ENCODE measurements at places on chromosomes 3 and 15. TPM values are rescaled to one million over a fixed set of nuclear protein-coding genes. Genes with fewer than 3 reads are reported as not detected.
A peak's percentile ranks its signal among the peaks of the same experiment; 100 is the strongest.

- DNase-seq, result no peak
Observed at GRCh38 chr3:195762611-195763010, 41.8 kb downstream of the MUC20 start.

Gene STRC
- total RNA-seq, result 0.21 TPM

Gene TMC3
- total RNA-seq, result not detected

GRCh38 chr3:72797773-72798543, 50.3 kb downstream of the SHQ1 start:
- no peak for DNase-seq

DNA sequence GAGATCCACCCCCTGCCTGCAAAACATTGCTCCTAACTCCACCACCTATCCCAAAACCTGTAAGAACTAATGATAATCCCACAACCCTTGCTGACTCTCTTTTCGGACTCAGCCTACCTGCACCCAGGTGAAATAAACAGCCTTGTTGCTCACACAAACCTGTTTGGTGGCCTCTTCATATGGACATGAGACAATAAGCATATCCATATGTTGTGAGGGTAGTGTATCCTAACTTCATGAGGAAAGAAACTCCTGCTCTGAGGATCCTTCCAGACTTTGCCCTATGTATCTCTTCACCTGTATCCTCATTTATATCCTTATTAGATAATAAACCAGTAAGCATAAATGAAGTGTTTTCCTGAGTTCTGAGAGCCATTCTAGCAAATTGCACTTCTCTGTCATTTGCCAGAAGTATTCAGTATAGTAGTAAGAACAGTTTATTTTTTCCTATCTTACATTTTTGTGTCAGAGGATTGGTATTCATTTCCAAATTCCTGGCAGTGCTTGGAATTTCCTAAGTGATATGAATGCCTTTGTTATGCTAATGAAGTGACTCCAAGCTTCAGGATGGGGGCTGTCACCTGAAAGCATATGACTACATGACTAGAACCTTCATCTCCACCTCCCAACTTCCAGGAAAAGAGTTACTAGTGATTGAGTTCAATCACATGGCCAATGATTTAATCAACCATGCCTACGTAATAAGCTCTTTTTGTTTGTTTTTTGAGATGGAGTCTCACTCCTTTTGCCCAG, 30.2 kb downstream of the TTBK2 start:
- DNase-seq, result peak; percentile 82

GRCh38 chr15:94086341-94086740, 145.0 kb upstream of the MCTP2 start:
- DNase-seq, result no peak

- DNase-seq, result no peak
Observed at GRCh38 chr15:83565138-83565537, 88.8 kb upstream of the ADAMTSL3 start.

Gene MPI
- 39.5 TPM for total RNA-seq

GRCh38 chr3:152355744-152356665, 87.3 kb downstream of the MBNL1 start:
- no peak for DNase-seq

DNA sequence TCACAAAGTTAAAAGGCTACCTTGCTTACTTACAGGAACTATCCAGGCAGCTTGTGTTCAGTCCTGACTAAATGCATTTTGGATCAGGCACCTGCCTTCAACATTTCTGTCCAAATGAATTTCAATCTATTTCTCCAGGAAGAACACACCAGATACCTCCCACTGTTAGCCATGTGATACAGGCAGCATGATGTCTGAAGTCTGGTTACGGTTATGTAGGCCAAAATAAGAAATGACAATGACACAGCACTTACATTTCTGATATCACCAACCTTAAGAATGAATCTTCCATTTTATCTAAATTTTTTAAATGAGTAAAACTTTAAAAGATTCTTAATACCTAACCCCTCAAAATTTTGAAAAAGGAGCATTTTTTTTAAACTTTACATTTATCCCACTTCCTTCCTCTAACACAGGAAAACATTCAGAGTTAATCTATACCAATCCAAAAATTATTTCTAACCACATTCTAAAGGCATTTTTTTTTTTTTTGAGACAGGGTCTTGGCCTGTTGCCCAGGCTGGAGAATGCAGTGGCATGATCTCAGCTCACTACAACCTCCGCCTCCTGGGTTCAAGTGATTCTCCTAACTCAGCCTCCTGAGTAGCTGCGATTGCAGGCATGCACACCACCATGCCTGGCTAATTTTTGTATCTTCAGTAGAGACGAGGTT, at the start of gene MAP4:
TSS of gene MAP4 (minus strand) at position 116 of the 673 bp plus-strand sequence. CDS start 17,556 bp downstream, outside the sequence.
- DNase-seq, result no peak

Gene RPL22L1
- total RNA-seq, result 323 TPM

GRCh38 chr3:78562328-78562727, 1205.5 kb downstream of the ROBO1 start:
- no peak for DNase-seq

- no peak for DNase-seq
Observed at GRCh38 chr3:194816748-194817591, 131.3 kb downstream of the FAM43A start.

GRCh38 chr3:157275832-157276231, 115.9 kb upstream of the CCNL1 start:
- no peak for DNase-seq

- no peak for DNase-seq
Observed at GRCh38 chr15:36356978-36357601, 222.3 kb upstream of the CDIN1 start.

GRCh38 chr15:69454953-69455352, 2.3 kb downstream of the RPLP1 start:
- no peak for DNase-seq

- no peak for DNase-seq
Observed at GRCh38 chr15:35168464-35168863, 83.4 kb upstream of the NANOGP8 start.

DNA sequence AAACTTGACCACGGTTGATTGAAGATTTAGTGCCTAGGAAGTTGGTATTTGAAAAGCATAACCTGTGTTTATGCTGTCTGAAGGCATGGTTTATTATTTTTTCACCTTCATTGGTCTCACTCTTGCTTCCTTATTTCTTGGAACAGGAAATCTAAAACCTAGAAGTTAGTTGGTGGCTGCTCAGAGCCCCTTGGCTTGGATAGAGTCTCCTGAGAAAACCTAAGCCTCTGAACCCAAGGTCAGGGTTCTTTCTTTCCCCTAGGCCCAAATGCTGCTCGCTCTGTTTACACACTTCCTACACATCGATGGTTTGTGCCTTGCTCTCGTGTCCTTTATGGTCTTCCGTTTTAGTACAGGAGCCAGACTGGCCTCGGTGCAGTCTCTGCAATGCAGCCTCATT, 82.2 kb downstream of the TRAK1 start:
- DNase-seq, result no peak

Gene SEMA7A
- total RNA-seq, result 322 TPM

GRCh38 chr3:22729212-22729611, 473.9 kb upstream of the UBE2E2 start:
- no peak for DNase-seq

GRCh38 chr3:152742368-152743347, 92.3 kb upstream of the P2RY1 start:
- DNase-seq, result no peak

GRCh38 chr3:104040896-104041295, 1325.8 kb upstream of the ALCAM start:
- no peak for DNase-seq

DNA sequence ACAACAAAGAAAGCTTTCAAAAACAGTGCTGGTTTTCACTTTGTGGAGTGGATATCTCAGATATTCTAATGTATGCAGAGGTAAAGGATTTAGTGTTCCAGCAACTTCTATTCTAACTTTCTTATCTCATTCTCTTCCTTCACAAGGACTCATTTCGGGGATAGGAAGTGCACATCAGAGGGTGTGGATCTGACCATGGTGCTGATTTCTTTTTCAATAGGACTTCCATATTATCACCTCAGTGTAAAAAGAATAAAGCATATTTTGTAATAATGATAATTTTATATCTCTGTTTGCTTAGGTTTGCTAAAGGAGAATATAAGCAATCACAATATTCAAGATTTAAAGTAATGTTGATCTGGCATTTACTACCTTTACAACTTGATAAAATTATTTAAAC, 12.5 kb upstream of the CADM2 start:
- DNase-seq, result no peak

- DNase-seq, result no peak
Observed at GRCh38 chr15:92812271-92812670, 87.9 kb upstream of the CHD2 start.

Gene NMNAT3
- total RNA-seq, result 8.6 TPM

- DNase-seq, result peak; percentile 61
Observed at GRCh38 chr3:10370429-10370828, 49.5 kb upstream of the SEC13 start.

DNA sequence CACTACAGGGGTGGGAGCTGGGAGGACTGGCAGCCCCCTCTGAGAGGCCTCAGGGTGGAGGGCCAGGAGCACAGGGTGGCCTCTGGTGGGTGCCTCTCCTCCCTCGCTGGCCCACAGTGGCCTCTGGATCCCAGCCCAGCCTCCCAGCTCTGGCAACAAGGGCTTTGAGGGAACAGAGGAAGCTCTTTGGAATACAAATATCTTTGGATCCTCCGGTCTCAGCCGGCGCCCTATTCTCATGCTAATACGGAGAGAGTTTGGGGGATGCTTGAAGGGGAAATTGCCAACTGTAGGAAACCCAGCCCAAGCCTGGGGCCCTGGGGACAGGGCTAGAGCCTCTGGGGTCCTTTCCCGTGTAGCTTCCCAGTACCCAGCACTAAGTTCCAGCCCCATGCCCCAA, 33.4 kb upstream of the INSYN1 start:
- no peak for DNase-seq

Gene DAZL
- not detected for total RNA-seq

- peak; percentile 69 for DNase-seq
Observed at GRCh38 chr3:102225407-102226132, 209.2 kb upstream of the ZPLD1 start.

Gene SLC22A13
- total RNA-seq, result 0.34 TPM

DNA sequence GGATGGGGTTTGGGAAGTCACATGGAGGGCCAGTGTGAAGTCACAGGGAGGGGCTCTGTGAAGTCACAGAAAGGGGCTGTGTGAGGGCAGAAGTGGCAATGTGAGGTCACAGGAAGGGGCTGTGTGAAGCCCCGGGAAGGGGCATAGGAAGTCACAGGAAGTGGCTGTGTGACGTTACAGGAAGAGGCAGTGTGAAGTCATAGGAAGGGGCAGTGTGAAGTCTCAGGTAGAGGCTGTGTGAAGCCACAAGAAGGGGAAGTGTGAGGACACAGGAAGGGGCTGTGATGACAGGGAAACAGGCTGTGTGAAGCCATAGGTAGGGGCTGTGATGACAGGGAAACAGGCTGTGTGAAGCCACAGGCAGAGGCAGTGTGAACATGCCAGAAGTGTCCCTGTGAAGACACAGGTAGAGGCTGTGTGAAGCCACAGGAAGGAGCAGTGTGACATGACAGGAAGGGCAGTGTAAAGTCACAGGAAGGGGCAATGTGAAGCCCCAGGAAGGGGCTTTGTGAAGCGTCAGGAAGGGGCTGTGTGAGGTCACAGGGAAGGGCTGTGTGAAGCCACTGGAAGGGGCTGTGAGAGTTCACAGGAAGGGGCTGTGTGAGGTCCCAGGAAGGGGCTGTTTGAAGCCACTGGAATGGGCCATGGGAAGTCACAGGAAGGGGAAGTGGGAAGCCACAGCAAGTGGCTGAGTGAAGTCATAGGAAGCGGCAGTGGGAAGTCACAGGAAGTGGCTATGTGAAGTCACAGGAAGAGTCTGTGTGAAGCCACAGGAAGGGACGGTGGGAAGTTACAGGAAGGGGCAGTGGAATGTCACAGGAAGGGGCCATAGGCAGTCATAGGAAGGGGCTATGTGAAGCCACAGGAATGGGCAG, 37.1 kb downstream of the GASK1A start:
- DNase-seq, result no peak

GRCh38 chr3:40186508-40186907, 123.0 kb upstream of the EIF1B start:
- DNase-seq, result no peak

Gene PRSS50
- 0.29 TPM for total RNA-seq

GRCh38 chr3:38169027-38169317, 3.6 kb downstream of the OXSR1 start:
- no peak for DNase-seq

- no peak for DNase-seq
Observed at GRCh38 chr15:39666677-39667076, 85.8 kb downstream of the THBS1 start.

DNA sequence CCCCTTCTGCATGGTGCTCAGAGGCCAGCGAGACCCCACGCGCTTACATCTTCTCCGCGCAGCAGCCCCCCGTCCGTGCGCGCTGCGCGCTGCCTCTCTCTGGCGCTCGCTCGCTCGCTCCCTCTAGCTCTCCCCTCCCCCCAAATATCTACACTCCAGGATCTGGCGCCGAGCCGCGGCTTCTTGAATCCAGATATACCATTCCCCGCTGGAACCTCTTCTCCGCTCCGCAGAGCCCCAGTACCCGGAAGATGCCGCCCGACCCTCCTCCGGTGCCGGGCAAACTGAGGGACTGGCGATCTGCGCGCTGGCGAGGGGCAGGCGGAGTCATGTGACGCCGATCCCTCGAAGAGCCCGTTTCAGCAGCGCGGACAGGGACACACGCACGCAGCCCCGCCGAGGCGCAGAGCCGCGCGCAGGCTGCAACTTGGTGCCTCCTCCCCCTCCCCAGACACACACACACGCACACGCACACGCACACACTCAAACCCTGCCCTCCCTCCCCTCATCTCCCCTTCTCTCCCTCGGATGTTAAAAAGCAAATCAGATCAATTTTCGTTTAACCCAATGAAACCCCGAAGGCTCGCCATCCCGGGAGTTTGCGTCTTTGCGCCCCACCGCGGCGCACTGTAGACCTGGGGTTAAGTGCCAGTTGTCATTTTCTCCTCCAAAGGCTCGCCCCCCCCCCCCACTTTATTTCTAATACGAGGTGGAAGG, at the start of gene RASGRF1:
TSS of gene RASGRF1 (minus strand) at position 294 of the 717 bp plus-strand sequence. CDS start at position 12, 282 bp downstream.
- no peak for DNase-seq

Gene PP2D1
- total RNA-seq, result not detected

GRCh38 chr3:64686446-64686908, 1.3 kb downstream of the ADAMTS9 start:
- no peak for DNase-seq

DNA sequence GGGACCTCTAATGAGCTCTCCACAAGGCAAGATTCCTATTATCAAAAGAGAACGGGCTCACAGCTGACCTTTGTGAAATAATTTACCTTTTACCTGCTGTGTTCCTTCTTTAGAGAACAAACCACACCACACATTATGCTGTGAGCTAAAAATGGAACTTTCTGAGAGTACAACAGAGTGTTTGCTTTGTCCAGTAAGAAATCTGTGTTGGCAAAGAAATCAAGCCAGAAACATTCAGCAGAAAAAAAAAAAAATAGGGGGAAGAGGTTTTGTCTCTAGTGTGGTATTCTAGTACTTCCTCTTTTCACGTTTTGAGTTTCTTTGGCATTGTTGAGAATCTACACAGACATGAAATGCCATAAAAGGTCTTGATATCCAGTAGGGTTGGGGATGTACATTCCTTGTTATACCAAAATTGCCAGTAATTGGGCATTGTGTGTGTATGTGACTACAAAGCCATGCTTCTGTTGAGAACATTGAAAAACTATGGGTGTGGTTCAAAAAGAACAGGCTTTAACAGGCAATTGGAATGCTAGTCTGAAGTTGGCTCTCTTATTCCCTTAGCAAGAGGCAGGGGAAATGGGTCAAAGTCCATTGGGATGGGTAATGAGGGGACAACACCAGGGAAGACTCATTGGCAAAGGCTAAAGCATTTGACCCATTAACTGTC, 273.5 kb downstream of the NEK10 start:
- no peak for DNase-seq
